ENCODE measurements at places on chromosomes 3 and 15. TPM values are rescaled to one million over a fixed set of nuclear protein-coding genes. Genes with fewer than 3 reads are reported as not detected.

The C2CD4A gene
- total RNA-seq, result 2.1 TPM

The APPL1 gene
- 27.2 TPM for total RNA-seq

The ITIH1 gene
- not detected for total RNA-seq

The SERPINI2 gene
- not detected for total RNA-seq

The SERINC4 gene
- 0.19 TPM for total RNA-seq

The PLSCR4 gene
- not detected for total RNA-seq

The AP3B2 gene
- not detected for total RNA-seq

The MST1R gene
- 19.9 TPM for total RNA-seq

The ACY1 gene
- total RNA-seq, result 109 TPM

The FBXO40 gene
- total RNA-seq, result not detected

The ERICH6 gene
- total RNA-seq, result not detected

The KLF15 gene
- 0.63 TPM for total RNA-seq

The SAMMSON gene
- not detected for total RNA-seq

The MASP1 gene
- not detected for total RNA-seq
